HCEC 1CT (cell line): ENCODE measurements at places on chromosomes 13 and 19.

- DNase-seq: peak; percentile 49
Measured at GRCh38 chr13:23510979-23511735, 59.1 kb upstream of the TNFRSF19 start.

- DNase-seq: no peak
Measured at GRCh38 chr19:623175-623916, 10.0 kb downstream of the POLRMT start.

DNA sequence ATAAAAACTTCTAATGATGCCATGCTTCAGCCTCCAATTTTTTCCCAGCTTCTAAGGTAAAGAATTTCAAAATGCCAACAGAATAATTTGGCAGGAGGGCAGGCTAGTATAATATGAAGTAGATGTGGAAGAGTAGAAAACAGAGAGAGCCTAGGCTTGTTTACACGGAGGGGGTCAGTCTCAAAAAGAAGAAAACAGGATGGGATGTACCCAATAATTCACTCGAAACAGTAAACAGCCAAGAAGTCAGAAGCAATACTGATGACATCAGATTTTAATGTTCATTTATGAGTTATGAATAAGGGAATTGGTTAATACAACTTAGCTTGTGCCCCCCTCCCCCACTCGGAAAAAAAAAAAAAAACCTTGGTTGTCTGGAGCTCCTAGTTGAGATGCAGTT is 422.5 kb downstream of the FOXO1 start:
- no peak for DNase-seq

GRCh38 chr13:110356362-110356761 is 49.3 kb downstream of the COL4A2 start:
- DNase-seq: no peak

DNA sequence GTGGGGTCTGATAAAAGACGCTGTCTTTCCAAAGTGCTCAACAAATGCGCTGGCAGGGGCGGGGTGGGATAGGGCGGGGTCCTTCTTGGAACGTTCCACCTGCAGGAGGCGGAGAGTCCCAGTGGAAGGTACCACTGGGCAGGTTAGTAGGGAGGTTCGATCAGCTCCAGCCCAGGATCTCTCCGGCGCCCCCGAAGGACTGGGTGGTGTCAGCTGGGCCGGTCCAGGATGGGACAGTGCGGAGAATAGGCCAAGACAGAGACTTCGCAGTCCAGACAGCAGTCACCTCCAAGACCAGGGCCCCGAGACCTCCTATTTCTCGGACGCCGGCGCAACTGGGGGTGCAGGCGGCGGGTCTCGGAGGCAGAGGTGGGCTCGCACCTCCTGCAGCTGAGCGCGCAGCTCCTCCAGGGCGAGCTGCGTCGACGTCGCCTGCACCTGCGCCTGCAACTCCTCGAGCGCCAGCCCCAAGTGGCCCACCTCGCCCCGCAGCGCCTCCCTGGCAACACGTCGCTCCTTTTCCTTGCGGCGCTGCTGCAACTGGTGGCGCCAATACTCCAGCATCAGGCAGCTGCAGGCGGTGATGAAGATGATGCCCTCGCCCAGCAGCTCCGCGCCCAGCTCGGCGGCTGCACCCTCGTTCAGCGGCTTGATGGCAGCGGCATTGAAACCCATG is 21.6 kb downstream of the VASP start:
- no peak for DNase-seq

- no peak for DNase-seq
Measured at GRCh38 chr19:32223595-32224370, 121.6 kb upstream of the ZNF507 start.

DNA sequence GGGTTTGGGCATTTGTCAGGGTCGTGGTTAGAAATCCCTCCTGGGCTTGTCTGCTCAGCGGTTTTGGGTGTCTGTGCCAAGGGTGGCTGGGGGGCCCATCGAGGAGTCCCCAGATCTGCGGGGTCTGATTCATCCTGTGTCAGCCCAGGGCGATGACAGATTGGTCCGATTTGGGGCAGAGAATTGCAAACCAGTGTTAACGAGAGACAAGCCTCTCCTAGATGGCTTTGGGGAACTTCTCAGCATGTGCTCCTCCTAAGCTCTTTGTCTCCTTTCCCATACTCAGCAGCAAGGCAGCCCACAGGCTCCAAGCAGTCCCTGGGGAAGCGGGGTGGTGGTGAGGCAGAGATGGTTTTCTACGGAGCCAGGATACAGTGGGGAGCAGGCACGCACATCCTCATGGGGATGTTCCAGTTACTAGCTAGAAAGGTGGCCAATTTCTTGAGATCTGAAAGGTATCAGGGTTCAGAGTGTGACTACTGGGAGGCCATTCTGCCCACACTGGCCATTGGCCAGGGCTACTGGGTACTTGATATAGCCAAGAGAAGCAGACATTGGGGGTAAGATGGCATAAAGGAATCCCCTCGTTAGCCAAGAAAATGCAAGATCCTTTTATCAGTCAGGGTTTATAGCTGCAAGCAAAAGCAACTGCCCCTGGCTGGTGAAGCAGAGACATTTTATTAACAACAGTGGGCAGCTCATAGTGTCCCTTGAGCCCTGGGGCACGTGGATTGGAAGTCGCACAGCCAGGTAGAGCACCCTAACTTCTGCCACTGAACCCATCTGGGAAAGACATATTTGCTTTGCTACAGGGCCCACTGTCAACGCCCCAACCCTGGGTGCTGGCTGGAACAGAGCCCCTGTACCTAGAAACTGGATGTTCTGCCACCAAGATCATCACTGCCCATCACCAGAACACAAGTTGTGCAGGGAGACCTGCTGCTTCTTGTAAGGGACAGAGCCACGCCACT is 63.6 kb downstream of the RGCC start:
- DNase-seq: no peak

GRCh38 chr19:15265850-15266248 is 33.6 kb upstream of the EPHX3 start:
- DNase-seq: peak; percentile 92

DNA sequence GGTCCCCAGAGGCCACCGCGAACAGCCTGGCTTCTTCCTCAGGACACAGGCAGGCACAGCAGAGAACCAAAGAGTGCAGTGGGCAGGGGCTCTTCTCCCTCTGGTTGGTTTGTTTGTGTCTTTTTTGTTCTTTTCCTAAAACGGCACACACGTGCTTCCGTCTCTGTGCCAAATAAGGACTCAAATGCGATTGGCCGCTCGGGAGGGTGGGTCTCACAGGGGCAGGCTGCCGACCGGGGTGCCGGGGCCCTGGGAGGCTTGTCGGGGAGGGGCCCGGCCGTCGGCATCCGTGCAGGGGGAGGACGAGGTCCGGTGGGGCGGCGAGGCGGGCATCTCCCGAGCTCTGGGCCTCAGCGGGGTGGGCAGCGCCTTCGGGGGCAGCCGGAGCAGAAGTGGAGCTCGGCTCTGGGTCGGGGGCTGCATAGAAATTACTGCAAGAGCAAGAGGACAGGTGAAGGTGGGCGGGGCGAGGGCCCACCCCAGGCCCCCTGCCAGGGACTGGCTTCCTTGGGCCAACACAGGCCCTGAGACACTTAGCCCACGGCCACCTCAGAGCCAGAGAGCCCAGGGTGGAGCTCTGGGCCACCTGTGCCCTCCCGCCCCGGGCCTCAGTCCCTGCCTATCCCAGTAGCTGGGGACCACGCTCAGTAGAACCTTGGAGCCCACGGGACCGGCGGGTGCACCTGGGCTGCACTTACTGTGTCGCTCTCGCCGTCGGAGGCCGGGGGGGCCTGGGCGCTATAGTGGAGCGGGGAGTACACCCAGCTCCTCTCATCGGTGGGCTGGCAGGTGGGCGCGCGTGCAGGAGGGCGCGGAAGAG is 6.4 kb upstream of the CACTIN start:
- no peak for DNase-seq

DNA sequence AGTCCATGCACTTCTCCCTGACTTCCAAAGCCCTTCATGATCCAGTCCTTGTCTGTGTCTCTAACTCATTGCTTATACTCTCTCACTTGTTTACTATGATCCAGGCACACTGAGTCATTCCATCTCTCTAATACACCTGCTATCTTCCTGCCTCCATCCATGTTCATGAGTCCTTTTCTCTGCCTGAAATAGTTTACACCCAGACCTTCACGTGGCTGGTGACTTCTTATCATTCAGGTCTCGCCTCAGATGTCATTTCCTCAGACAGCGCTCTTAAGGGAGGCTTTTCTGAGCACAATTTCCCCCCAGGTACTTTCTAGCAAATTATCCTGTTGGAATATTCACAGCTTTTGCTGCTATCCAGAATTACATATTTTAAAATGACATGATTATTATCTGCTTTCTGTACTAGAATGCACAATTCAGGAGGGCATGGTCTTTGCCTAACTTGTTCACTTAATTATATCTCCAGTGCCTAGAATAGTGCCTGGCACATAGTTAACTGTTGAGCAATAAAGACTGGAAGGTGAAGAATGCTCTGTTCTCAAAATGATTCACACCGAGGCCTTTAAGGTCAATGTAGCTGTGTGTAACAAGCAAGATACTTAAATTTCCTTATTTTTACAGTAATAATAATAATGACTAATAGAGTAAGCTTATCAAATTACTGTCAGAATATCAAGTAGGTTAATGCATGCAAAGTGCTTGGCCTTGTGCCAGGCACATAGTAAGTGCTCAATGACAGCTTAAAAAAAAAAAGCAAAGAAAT is 183.7 kb upstream of the SPRY2 start:
- DNase-seq: peak; percentile 65

- DNase-seq: peak; percentile 71
Measured at GRCh38 chr13:46866150-46866549, 30.7 kb downstream of the HTR2A start.

- no peak for DNase-seq
Measured at GRCh38 chr19:44943801-44944249, 1.8 kb downstream of the APOC4 start.

DNA sequence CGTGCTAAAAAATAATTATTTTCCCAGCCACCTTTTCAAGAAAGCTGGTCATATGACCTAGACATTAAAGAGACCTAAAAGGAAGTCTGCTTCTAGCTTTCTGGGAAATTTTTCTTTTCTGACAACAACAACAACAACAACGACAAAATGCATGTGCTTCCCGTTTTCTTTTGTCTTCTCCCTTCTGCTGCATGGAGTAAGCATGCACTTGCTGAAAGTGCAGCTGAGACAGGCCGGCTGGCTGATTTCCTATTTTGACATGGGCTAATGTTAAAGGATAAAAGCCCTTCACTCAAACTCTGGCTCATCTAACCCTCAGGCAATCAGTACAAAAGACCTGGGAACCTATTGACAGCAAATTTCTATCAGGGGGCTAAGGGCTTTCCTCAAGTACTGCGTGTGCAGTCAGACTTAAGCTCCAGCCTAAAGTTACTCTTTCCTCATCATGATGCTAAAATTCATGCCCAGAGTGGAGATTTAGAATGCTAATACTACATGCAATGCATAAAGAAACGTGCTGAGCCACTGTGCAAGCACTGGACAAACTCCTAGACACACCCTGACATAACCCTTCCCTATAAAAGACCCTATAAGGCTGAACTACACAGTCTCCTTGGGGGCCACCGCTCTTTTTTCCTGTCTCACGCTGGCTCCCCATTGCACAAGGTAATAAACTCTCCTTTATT is 811.1 kb downstream of the UQCRFS1 start:
- DNase-seq: no peak

- DNase-seq: no peak
Measured at GRCh38 chr13:75645141-75645540, 9.0 kb downstream of the LMO7 start.

DNA sequence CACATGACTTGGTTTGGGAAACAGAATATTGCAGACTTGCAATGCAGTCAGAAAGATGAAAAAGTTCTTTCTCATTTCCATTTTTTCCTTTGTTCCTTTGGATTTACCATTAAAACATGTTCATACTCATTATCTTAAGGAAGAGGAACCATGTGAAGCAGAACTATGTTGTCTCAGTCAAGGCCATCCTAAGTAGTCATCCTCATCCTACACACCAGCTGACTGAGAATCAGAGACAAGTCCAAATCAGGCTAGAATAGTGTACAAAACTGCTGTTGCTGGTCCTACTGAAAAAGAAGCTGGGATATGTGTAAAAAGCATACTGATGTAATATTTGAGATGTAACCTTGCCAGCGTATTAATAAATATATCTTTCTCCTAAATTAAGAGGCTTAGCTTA is 433.4 kb downstream of the SLITRK5 start:
- no peak for DNase-seq

- peak; percentile 11 for DNase-seq
Measured at GRCh38 chr19:39325778-39326665, 5.4 kb upstream of the LRFN1 start.

GRCh38 chr13:21202767-21203531 is 26.5 kb downstream of the MRPL57 start:
- DNase-seq: peak; percentile 14

- DNase-seq: no peak
Measured at GRCh38 chr19:32945260-32945659, 26.5 kb downstream of the CEP89 start.

- no peak for DNase-seq
Measured at GRCh38 chr13:33745370-33746324, 72.3 kb upstream of the RFC3 start.

DNA sequence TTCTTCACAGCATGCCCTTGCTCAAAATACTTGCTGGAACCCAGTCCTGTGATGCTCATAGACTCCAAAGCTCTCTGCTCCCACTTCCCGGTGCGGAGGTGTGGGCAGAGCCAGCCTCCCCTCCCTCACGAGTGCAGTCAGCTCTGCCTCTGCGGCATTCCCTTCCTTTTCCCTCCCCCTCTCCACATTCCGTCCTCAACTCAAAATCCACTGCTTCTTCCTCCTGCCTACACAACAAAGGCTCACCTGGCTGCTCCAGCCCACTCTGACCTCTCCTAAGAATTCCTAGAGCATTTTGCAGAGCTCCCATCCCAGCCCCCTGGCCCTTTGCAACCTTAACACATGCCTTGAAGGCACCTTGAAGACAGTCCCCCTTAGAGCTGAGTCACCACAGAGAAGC is 527.9 kb downstream of the MYO16 start:
- DNase-seq: no peak

- no peak for DNase-seq
Measured at GRCh38 chr13:70370924-70371323, 262.7 kb upstream of the KLHL1 start.

- DNase-seq: no peak
Measured at GRCh38 chr13:33229446-33230177, 55.9 kb downstream of the STARD13 start.

- peak; percentile 43 for DNase-seq
Measured at GRCh38 chr13:66689628-66690027, 540.5 kb downstream of the PCDH9 start.

DNA sequence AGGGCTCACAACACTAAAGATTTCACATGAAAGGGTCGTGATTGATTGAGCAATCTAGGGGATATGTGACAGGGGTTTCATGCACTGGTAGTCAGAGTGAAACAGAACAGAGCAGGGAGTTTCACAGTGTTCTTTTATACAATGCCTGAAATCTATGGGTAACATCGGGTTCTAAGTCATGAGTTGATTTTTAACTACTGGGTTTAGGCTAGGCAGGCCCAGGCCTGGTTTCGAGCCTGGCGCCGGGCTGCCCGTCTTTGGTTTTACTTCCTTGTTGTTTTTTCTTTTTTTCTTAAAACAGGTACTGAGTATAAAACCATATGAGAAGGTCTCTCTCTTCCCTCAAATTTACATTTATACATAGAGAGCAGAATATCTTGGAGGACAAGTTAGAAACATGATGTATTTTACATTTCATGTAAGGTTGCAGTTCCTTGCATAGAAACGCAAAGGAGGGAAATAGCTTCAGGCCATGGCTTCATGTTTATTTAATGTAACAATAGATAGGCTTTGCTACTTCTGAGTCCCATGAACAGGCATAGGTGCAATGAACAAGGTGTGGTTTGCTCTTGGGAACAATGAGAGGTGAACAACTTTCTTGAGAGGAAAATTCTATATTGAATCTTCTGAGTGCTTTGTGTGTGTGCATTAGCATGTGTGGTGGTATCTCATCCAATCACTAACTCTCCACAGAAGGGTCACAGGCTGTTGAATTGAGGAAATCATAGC is 128.9 kb upstream of the RXFP2 start:
- DNase-seq: no peak
